ENCODE measurements at places on chromosomes 5 and 9.

DNA sequence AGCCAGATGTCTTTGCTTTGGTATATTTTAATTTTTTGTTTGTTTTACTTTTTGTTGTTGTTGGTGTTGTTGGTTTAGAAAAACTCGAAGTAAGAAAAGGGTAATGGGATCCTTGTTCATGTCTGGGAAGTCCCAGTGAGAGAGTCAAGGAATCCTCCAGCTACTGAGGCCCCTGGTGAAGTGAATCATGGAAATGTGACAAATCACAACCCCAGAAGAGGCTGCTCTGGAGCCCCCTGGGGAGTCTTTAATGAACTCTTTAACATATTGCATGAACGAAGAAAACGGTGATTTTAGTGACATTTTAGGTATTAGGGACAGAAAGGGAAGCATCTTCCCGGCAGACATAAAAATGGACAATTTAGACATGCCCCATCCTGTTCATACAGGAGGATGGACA lies 41.3 kb downstream of the TMEM174 start:
- no peak for DNase-seq

DNA sequence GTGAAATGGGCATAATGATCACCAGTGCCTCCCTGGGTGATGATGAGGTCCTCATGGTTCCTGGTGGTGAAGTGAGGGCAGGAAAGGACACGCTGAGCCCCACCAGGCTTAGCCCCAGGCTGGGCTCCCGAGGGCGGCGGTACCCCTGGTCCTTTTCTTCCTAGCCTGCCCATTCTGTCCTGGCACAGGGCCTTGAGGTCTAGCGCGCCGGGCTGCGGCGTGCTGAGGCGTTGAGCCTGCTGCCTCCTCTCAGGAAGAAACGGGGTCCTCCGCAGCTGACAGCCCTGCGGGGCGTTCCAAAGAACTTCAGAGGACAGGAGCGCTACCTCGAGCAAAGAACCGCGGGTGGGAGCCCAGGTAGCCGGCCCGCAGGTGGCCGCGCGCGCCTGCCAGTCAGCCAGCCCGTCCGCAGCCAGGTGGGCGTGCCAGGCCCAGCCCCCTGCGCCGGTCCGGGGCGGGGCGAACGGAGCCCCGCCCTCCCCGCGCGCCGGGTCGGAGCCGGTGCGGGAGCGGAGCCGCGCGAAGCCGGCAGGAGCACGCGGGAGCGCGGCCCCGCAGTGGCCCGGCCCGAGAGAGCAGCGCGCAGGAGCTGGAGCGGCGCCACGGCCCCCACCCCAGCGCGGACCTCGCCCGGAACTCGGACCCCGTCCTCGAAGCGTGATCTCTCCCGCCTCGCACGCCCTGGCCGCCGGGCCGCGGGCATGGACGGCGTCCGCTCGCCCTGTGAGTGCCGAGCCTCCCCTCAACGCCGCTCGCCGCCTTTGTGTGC lies at the start of gene WNK2:
Gene WNK2, plus strand, starts transcription at position 477 of the 769 bp plus-strand sequence. CDS start 791 bp downstream, outside the sequence.
- DNase-seq, result peak; percentile 96

- peak; percentile 44 for DNase-seq
Observed at GRCh38 chr5:137888466-137888862, 793 bp upstream of the PKD2L2 start.

DNA sequence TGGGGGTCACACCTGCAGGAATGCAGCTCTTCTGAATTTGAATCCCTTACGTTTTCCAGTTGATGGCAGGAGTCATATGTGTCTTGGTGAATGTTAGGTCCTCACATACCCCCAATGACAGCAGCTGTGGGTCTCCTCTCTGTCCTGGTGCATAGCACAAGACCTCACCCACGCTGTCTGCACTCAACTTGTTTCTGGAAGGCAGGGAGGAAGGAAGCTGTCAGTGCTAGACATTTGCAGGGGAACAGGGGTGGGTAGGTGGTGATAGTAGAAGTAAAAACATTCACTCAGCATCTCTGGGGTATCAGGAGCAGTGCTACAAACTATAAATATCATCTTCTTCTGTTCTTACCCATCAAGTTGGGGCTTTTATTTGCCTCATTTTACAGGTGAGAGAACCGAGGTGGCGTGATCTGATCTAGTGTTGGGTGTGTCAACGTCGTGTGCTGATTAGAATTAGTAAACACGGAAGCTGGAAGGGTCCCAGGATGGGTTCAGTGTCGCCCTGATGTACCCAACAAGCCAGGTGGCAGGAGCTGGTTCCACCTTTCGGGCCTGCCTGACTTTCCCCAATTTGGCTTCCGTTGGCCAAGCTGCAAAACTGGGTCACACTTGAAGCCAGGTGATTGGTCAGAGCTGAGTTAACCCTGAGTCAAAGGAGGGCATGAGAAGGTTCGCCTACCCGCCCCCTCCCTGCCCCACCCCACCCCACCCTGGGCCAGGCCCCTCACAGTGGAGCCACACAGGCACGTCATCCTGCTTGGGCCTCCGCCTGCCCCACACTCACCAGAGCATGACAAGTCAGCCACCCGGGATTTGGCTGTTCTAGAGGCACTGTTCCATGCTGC lies 15.8 kb downstream of the ERGIC1 start:
- DNase-seq, result no peak

DNA sequence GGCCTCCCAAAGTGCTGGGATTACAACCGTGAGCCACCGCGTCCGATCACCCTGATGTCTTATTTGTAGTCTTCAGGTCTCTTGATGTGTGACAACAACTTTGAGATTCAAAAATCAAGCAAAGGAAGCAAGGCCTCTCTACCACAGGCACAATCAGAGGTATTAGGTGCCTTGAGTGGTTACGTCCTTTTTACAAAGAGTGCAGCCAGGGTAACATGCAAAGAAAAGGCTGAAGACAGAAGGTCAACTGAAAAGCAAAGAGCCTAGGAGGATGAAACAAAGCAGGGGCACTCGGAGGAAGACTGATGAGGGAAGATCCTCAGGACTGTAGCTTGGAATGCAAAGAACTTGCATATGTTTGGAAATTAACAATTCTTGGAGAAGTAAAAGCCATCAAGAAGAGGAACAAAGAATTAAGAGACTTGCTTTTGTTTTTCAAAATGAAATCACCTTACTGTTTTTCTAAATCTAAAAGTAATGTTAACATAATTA lies 362.1 kb downstream of the EBF1 start:
- DNase-seq, result no peak

DNA sequence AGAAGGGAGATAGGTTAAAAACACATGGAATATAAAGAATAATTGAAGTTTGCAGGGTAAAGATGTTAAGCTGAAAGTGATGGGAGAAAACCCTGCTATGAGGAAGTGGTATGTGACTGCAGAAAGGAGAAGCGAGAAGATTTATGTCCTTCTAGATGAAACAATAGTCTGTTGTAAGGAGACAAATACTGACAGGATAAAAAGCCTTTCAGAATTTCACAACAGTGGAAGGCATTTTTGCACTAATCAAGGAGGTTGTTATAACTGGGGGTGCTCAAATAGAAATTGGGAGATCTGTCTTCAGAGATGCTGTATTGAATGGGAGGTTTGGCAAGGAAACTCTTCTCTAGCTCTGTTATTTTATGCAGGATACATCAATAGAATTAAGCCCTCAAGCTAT lies 69.6 kb downstream of the NMUR2 start:
- DNase-seq, result no peak

DNA sequence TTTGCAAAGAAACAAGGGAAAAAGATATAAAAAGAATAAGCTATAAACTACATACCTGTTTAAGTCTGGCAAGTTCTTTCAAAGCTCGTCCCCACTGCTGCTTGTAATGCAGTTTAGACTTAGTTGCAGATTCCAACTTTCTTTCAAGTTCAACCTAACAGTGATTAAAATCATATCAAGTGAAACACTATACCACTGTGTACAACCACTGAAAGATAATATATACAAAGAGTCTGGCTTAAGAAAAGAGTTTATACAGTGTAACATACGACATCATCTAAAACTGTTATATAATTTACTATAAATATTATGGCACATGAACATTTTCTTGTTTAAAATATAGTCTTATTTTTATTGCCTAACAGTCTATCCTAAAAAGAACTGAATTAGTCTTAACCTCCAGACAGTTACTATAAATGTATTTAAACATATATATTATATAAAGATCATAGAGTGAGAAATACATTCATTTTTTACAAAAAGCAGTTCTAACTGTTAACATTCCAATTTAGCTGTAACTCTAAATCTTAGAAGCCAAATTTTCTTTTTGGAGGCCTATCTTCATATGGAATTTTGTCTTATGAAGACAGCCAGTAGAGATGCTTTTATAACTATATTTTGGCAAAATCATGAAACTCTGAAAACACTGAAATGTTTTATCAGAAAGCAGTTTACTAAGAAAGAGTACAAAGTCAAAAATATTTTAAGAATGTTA lies 58.6 kb downstream of the CEP120 start:
- no peak for DNase-seq

DNA sequence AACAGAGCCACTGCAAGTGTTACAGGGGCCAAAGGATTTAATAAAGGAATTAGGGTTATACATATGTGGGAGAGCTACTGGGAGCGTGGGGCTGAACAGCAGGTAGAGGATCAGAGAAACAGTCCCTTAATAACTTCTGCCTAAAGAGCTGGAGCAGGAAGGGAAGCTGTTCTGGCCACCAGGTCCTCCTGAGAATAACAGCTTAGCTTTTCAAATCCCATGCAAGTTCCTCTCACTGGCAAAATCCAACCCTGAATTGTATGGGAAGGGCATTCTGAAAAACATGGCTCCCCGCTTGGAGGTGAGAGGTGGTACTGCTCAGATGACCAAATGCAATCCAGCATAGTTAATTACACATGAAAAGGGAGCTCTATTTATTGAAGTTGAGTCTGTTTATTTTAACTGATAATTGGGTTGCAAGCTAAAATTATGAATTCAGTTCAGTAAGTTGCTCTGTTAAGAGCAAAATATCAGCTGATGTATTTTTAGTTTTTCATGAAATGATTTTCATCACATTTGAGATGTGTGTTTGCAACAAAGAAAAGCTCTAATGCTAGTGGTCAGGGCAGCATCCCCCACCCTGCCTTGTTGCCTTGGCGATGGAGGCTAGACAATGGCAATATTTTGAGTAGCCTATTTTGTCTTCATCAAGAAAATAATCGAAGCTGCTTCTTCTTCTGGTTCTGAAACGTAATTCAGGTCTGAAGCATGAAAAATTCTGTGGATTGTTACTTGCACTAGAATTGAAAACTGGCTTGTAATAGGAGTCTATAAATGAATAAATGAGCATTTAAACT lies 58.4 kb upstream of the SH3GL2 start:
- no peak for DNase-seq

- no peak for DNase-seq
Observed at GRCh38 chr9:94913550-94913949, 187.1 kb downstream of the AOPEP start.

- no peak for DNase-seq
Observed at GRCh38 chr5:147093138-147093537, 141.7 kb upstream of the STK32A start.

GRCh38 chr5:73152411-73153388 lies 20.3 kb upstream of the TMEM174 start:
- DNase-seq, result no peak
